ENCODE measurements at places on chromosomes 7 and 10. TPM values are rescaled to one million over a fixed set of nuclear protein-coding genes. Genes with fewer than 3 reads are reported as not detected.

MLXIPL gene
- 139 TPM for polyA plus RNA-seq

NRCAM gene
- polyA plus RNA-seq = 10.0 TPM

KIF5B gene
- polyA plus RNA-seq = 49.7 TPM

AKR1B1 gene
- 107 TPM for polyA plus RNA-seq

NKX2-3 gene
- polyA plus RNA-seq = 1.1 TPM

STEAP2 gene
- polyA plus RNA-seq = 2.6 TPM

CHAT gene
- polyA plus RNA-seq = not detected

UCN3 gene
- not detected for polyA plus RNA-seq

ZNF365 gene
- 0.08 TPM for polyA plus RNA-seq

Measured in adipose tissue (tissue), 3 donors.